Transverse colon (tissue), 4 donors: ENCODE measurements at places on chromosomes 4 and X. TPM values are rescaled to one million over a fixed set of nuclear protein-coding genes. Genes with fewer than 3 reads are reported as not detected.

XK gene
- total RNA-seq: 54.3 TPM

DNA sequence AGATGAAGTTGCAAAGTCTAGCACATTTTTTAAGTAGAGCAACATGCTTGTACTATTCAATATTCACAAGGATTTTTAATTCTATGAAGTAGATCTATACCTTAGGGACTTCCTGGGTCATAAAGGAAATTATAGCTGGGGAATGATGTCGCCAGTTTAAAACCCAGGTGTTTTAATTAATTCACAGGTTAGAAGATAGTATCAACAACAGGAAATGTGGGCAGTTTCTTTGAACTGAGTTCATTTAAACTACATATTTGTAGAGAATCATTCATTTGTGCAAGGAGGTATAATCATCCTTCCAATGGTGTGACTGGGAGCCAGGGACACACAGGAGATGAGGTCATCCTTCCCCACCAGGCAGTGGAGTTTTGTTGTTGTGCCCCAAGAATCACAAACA is 181.3 kb upstream of the KLF3 start:
- DNase-seq: no peak

GRCh38 chr4:101584306-101584705 is 206.2 kb upstream of the BANK1 start:
- no peak for DNase-seq

GRCh38 chr4:155809835-155810234 is 51.0 kb downstream of the GUCY1B1 start:
- DNase-seq: no peak
